Erythroblast (primary cell): ENCODE measurements at places on chromosomes 4 and X.
A peak's percentile ranks its signal among the peaks of the same experiment; 100 is the strongest.

- no peak for DNase-seq
Observed at GRCh38 chr4:74114234-74114633, 15.2 kb upstream of the CXCL2 start.

GRCh38 chr4:164307262-164307661, 446.7 kb upstream of the SMIM31 start:
- DNase-seq: no peak

DNA sequence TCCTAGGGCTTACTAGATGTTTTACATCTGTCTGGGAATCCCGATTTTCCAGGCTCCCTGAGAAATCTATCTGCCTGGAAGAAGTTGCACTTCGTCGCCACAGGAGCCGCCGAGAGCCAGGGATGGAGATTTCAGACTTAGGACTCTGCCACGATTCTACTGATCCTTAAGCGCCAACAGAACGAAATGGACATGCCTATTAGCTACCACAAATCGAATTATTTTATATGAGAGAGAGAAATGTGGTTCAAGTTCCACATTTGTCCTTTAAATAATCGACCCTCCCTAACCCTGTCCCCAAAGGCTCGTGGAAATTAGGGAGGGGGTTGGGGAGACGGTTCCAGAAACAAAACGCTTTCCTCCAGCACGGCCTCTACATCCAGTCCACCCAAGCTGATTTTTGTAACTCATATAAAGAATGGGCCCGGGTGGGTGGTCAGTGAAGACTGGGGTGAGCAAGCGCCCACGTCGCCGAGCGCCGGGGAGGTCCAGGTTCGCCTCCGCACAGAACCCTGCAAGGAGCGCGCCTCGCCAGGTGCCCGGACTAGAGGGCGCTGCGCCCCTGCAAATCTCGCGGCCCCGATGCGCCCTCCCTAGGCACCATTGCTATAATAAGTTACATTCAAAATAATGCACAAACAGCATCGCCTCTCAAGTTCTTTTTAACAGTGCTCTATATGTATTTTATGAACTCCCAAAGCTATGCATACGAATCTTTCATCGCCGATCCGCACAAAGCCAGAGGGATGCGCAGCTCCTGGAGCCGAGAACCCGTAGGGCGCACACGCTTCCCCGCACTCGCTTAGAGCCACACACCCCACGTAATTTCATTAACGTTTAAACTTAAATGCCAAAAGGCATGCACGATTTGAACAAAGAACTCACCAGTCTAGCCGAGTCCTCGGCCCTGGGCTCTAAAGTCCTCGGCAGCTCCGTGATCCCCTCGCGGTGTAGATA, 2.1 kb upstream of the FAT1 start:
- DNase-seq: peak; percentile 82

- DNase-seq: no peak
Observed at GRCh38 chr4:144851948-144852347, 206.0 kb downstream of the HHIP start.

DNA sequence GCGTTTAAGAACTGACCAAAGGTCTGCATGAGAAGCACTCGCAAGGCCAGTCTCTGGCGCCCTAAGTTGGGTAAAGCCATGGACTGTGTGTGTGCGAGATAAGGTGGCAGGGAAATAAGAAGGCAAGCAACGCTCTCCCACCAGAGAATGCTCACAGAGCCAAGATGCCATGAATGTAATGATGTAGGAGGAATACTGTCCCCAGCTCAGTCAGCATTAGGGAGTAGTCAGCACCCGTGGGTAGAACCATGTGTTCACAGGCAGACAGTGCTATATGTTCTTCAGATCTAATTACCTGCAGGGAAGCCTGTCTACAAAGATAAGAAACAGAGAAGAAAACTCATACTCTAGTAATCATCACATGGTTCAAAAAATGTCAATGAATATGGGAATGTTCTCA, 68.8 kb downstream of the SEC24D start:
- DNase-seq: peak; percentile 63

- no peak for DNase-seq
Observed at GRCh38 chr4:87002682-87003043, 67.9 kb downstream of the AFF1 start.
